ENCODE measurements at places on chromosomes 5 and 9.

- DNase-seq: no peak
These were observed 295.9 kb downstream of the PSAT1 start for GRCh38 chr9:78592811-78593210.

- no peak for DNase-seq
These were observed 14.3 kb downstream of the CD180 start for GRCh38 chr5:67182301-67182790.

DNA sequence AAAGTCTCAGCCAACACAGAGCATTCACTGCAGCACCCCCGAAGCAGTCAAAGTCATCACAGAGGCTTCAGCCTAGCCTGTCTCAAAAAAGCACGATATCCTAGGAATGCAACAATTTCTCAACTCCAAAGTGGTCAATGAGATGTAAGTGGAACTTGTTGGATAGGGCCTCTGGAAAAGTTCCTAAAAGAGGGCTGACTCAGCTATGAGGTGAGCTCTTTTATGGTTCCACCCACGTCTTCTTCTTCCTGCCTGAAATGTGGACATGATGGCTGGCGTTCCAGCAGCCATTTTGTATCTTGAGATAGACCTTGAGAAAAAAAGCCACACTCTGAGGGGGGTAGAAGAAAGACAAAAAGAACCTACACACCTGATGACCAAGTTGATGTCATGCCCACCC, 32.5 kb upstream of the TRIO start:
- DNase-seq: no peak

DNA sequence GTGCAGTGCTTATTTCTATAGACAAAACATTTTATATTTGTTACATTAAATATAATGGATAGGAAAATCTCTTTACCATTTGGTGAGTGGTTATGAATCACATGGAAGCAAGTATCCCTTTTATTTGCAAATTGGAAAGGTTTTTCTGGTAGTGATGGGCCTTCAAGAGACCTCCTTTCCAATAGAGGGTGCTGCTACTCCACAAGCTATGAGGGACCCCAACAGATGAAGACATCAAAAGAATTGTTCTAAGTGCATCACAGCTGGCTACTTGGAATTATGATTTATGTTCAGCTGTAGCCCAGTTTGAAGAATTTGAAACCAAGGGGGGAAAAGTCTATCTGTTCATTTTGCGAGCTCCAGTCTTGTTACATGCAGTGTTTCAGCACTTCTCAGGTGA, 493.7 kb upstream of the SGCD start:
- DNase-seq: no peak

GRCh38 chr9:88659126-88659525, 124.1 kb downstream of the NXNL2 start:
- DNase-seq: no peak

GRCh38 chr9:134666208-134666607, 24.6 kb downstream of the COL5A1 start:
- no peak for DNase-seq

- DNase-seq: no peak
These were observed 111.5 kb upstream of the FSTL4 start for GRCh38 chr5:133723651-133724366.

GRCh38 chr5:180522330-180522729, 28.2 kb downstream of the CNOT6 start:
- DNase-seq: no peak

Measured in progenitor cell of endocrine pancreas (in vitro differentiated cells).